ENCODE measurements at places on chromosomes 1 and 21. TPM values are rescaled to one million over a fixed set of nuclear protein-coding genes. Genes with fewer than 3 reads are reported as not detected.

Gene PALMD
- total RNA-seq = not detected

Gene PTAFR
- 0.24 TPM for total RNA-seq

Gene GJA4
- total RNA-seq = not detected

Gene DMRTA2
- total RNA-seq = not detected

All from activated T-helper 1 cell treated with anti-CD3 and anti-CD28 coated beads, Interleukin-12 subunit alpha, Interleukin-12 subunit beta, Interleukin-2, Interleukin-4 antibody, amounts not matched to agents 30 ng/mL and 10 ng/mL and 1 ng/mL, durations not matched to agents 14 hours and 24 hours and 36 hours (primary cell).